Subcutaneous preadipocyte (primary cell): ENCODE measurements at places on chromosomes 6 and 20. TPM values are rescaled to one million over a fixed set of nuclear protein-coding genes. Genes with fewer than 3 reads are reported as not detected.

SLC13A3 gene
- total RNA-seq = 2.5 and 4.4 TPM in 2 replicates

NKAPL gene
- total RNA-seq = 0.73 and 1.6 TPM in 2 replicates

MAP3K5 gene
- total RNA-seq = 5.9 and 17.4 TPM in 2 replicates

GGTLC1 gene
- not detected in 2 replicates for total RNA-seq

BTNL2 gene
- total RNA-seq = not detected in 2 replicates

XKR7 gene
- total RNA-seq = not detected in 2 replicates

SIRPD gene
- total RNA-seq = not detected in 2 replicates

CHRNA4 gene
- not detected in 2 replicates for total RNA-seq
